ENCODE measurements at places on chromosomes 5 and 9.

DNA sequence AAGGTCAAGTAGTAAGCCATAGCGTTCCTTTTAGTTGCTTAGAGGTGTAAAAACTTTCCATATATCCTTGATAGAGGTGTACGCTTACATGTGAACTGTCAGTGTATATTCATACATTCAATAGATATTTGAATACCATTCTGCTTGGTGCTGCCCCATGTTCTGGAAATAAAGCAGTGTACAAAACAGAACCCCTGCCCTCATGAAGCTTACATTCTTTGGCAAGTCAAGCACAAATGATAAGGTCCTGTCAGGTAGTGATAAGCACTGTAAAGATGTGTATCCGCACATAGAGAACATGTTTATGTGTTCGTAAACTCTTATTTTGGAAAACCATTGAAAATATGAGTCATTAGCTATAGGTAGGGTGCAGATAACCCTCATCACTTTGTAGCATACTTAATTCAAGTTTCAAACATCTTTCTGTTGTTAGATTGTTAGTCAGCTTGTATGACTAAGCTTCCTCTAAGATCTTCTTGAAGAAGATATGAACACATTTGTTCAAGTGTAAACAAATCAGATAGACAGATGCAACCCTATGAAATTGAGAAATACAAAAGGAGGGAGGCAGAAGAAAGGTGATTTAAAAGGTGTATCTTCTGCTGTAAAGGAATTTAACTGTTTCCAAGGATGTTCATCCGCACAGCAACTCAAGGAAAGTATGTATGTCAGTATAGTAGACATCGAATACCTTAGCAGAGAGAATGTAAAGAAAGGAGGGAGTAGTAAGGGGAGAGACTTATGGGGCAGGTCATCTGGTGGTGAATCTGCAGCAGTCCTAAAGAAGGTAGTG, 1.6 kb downstream of the GTF3C4 start:
- DNase-seq = no peak

- no peak for DNase-seq
These were observed 234.4 kb upstream of the GRAMD2B start for GRCh38 chr5:126188804-126189203.

DNA sequence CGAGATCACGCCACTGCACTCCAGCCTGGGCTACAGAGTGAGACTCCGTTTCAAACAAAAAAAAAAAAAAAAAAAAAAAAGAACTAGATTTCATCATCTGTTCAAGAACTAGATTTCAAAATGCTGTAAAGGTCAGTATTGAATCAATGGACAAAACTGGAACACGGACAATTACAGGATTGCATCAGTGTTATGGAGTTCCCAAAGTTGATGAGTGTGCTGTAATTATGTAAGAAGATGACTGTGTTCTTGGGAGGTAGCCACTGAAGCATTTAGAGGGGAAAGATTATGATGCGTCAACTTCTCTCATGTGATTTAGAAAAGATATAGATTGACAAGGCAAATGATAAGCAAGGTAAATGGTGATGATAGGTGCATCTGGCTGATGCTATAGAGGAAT, 6.5 kb downstream of the FAM240B start:
- no peak for DNase-seq

- no peak for DNase-seq
These were observed 34.8 kb upstream of the SMARCA2 start for GRCh38 chr9:1980387-1980786.

- no peak for DNase-seq
These were observed 32.1 kb downstream of the KCTD16 start for GRCh38 chr5:144202726-144203125.

Measured in stimulated activated CD4-positive, alpha-beta T cell treated with anti-CD3 and anti-CD28 coated beads, Interleukin-4, amount 100 ng/mL, for 4 hours (primary cell).